T-cell (primary cell): ENCODE measurements at places on chromosomes 5 and 9.

GRCh38 chr9:113622600-113623400 lies 159.3 kb downstream of the RGS3 start:
- DNase-seq: no peak

DNA sequence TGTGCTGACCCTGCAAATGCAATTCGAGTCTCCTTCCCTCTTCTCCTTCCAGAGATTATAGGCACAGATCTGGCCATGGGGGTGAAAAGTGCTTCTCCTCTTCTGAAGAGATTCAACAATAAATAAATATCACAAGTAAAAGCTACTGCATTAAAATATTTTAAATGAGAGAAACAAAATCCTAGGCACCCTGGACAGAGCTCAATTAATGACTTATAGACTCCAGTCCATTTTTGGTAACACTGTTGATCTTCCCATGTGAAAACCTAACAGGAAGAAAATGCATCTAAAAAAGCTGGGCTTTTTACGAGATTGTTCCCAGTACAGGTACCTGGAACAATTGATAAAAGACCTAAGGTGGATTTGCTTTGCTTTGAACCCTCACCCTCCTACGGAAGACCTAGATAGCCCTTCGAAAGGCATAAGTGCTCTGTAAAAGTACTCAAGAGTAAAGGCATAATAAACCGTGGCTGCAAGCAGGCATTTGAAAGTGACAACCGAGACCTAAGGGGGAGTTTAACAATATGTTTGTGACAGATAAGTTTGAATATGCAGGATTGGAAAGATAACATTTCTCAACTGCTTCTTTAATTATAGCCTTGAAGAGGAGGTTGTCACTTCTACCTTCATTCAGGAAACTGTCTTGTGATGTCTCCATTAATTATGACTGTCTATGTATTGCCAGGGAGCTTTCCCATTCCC lies 29.4 kb upstream of the MED10 start:
- DNase-seq: no peak

- no peak for DNase-seq
Measured at GRCh38 chr5:80503641-80504040, 15.7 kb downstream of the FAM151B start.

- DNase-seq: no peak
Measured at GRCh38 chr9:14401911-14402310, 88.0 kb upstream of the NFIB start.

DNA sequence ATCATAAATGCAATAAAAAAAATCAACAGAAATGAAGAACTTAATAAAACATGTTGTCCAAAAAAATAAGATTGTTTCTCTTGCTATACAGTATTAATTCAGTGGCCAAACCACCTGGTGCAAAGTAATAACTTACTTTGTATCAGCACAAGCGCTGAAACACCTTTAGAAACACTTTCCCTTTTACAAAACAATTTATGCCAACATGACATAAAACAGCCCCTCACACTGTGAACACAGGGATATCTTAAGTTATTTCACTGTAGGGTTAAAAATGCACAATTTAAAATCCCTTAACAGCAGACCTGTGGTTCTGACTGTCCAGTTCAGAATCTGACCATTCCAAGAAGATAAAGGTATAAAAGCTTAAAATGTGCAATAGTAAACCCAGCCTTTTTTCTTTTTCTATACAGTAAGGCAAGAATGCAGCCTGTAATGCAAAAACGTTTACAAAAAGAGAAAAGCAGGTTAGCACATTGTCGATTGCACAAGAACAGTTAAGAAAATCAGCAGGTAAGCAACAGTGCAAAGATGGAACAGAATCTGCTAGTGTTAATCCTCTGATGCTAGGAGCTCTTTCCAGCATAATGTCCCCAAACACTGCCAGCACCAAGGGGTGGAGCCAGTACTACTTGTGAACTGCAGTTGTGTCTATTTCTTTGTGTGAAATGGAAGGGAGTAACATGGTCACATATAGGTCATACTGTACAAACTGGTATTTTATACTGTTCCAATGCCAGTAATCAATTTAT lies 21.6 kb downstream of the RAB14 start:
- no peak for DNase-seq

- DNase-seq: no peak
Measured at GRCh38 chr5:157734436-157734835, 3.2 kb downstream of the THG1L start.

GRCh38 chr9:29730163-29730562 lies 2156.9 kb upstream of the C9orf72 start:
- DNase-seq: no peak

- peak; percentile 11 for DNase-seq
Measured at GRCh38 chr9:90915693-90916092, 114.1 kb downstream of the SYK start.

- DNase-seq: no peak
Measured at GRCh38 chr5:75331-76320, 16.3 kb upstream of the PLEKHG4B start.

- DNase-seq: no peak
Measured at GRCh38 chr5:179123491-179124272, 63.5 kb downstream of the ZNF354C start.

- no peak for DNase-seq
Measured at GRCh38 chr9:132708769-132709430, 38.6 kb downstream of the GTF3C4 start.

DNA sequence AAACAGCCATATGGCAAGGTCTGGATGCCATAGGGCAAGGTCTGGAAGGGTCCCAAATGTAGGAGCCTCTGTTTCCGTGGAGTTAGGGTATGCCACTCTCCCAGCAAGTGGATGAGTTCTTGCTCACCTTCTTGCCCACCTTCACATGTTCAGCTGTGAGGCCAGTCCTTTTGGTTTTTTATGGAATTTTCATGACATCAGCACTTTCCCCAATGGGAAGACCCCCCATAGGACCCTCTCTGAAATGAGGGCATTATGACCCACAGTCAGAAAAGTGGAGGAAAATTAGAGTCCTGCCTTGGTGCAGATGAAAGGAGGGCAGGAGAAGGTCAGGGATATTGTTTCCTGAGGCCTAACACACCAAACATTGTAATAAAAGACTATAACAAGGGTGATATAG lies 53.9 kb downstream of the RASA1 start:
- DNase-seq: no peak

- DNase-seq: no peak
Measured at GRCh38 chr5:89934069-89934468, 475.5 kb downstream of the CETN3 start.

- no peak for DNase-seq
Measured at GRCh38 chr9:84297162-84297821, 43.3 kb downstream of the SLC28A3 start.

DNA sequence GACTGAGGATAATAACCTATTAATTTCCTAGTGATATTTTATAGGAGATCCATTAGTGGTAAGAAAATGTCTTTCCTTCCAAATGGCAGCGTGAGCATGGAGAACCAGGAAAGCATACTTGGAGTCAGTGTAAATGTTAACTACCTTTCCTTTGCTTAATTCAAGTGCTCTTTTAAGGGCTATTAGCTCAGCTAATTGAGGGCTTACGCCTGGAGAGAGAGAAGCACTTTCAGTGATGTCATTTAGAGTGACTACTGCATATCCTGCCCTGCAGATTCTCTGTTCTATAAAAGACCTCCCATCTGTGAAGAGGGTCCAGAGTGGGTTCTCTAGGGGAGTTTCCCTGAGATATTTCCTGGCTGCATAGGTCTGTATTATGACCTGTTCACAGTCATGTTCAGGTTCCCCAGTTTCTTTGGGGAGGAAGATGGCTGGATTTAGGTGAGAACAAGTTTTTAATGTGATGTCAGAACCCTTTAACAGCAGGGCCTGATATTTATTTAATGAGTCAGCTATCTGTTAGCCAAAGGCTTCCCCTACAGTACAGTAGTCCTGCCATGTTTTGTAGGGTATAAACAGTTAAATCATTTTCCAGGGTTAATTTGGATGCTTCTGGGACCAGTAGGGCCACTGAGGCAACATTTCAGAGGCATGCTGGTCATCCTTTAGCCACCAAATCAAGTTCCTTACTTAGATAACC lies 89.6 kb downstream of the TRIM36 start:
- no peak for DNase-seq

DNA sequence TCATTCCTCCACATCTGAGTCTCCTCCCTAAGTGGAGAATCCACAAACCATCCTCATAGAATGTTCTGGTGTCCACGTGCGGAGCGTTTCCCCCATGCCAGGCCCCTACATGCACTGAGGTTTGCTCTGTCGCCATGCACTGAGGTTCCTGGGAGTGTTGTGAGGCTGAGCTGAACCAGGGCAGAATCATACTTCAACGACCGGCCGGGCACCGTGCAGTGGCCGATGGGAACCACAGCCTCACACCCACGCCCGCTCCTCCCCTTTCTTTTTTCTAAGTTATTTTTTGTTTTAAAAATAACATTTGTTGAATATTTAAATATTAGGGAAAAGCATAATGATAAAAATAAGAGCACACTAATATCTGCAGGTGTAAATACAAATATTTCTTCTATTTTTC lies 260.4 kb upstream of the IRX4 start:
- DNase-seq: no peak

DNA sequence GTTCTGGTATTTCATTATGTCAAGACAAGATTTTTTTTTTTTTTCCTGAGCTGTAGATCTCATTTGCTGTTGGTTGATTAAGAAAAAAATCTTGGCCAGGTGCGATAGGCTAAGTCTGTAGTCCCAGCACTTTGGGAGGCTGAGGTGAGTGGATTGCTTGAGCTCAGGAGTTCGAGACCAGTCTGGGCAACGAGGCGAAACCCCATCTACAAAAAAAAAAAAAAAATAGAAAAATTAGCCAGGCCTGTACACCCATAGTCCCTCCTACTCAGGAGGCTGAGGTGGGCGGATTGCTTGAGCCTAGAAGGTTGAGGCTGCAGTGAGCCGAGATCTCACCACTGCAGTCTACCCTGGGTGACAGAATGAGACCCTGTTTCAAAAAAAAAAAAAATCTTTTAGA lies 12.2 kb downstream of the CDC42SE2 start:
- no peak for DNase-seq

DNA sequence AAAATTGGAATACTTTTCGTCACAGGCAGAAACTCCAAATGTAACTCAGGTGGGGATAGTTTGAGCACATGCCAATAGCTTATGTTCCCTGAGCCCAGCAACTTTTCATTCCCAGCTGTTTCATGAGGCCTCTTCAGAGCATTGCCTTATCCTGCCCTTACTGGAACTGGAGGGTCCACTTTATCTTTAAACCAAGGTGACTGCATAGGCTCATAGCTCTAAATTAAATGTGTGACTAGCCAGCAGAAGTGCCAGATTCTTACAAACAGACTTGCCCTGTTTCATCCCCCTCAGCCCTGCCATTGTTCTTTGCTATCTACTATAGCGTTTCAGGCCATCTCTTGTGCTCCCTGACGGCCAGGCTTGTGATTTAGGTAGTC lies 8.1 kb upstream of the LCP2 start:
- no peak for DNase-seq

DNA sequence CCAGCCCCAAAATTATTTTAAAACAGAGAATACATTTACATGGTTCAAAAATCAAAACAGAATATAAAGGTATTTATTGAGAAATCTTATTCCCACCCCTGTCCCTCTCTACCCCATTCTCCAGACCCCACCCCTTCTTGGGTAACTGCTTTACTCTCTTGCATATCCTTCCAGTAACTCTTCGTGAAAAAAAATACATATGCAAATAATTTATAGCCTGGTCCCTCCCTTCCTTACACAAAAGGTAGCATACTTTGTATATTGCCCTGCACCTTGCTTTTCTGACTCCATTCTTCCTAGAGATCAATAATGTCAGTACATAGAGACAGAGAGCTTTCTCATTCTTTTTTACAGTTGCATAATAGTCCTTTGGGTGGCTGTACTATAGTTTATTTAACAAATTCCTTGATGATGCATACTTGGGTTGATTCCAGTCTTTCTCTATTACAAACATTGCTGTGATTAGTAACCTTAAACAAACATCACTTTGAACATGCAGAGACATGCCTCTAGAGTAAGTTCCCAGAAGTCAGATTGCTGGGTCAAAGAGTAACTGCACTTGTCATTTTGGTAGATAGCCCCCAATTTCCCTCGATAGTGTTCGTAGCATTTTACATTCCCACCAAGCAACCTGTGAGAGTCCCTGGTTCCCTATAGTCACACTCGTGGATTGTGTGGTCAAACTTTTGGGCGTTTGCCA lies 47.9 kb downstream of the STOM start:
- DNase-seq: no peak

DNA sequence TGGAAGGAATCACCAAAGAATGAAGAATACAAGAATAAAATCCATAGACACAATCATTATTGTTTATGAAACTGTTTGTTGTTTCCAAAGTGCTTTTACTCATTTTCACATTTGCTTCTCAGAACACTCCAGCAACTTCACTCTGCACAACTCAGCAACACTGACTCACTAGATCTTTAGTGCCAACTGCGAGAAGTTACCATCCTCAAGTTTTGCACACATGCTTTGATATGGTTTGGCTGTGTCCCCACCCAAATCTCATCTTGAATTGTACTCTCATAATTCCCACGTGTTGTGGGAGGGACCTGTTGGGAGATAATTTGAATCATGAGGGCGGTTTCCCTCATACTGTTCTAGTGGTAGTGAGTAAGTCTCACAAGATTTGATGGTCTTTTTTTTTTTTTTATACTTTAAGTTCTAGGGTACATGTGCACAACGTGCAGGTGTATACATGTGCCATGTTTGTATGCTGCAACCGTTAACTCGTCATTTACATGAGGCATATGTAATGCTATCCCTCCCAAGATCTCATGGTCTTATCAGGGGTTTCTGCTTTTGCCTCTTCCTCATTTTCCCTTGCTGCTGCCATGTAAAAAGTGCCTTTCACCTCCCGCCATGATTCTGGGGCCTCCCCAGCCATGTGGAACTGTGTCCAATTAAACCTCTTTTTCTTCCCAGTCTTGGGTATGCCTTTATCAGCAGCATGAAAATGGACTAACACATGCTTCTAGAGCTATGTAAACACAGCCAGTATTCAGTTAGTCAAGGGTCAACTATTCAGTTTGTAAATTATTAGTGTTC lies 36.9 kb downstream of the CLINT1 start:
- no peak for DNase-seq

- no peak for DNase-seq
Measured at GRCh38 chr9:89838621-89839020, 233.8 kb downstream of the GADD45G start.

- DNase-seq: no peak
Measured at GRCh38 chr5:91643797-91644196, 260.7 kb upstream of the ARRDC3 start.
